ENCODE measurements at places on chromosomes 16 and 17.

- no peak for DNase-seq
These were observed 9.7 kb upstream of the ANKS4B start for GRCh38 chr16:21223787-21224186.

- DNase-seq = no peak
These were observed 100.7 kb downstream of the MARF1 start for GRCh38 chr16:15542261-15542660.

DNA sequence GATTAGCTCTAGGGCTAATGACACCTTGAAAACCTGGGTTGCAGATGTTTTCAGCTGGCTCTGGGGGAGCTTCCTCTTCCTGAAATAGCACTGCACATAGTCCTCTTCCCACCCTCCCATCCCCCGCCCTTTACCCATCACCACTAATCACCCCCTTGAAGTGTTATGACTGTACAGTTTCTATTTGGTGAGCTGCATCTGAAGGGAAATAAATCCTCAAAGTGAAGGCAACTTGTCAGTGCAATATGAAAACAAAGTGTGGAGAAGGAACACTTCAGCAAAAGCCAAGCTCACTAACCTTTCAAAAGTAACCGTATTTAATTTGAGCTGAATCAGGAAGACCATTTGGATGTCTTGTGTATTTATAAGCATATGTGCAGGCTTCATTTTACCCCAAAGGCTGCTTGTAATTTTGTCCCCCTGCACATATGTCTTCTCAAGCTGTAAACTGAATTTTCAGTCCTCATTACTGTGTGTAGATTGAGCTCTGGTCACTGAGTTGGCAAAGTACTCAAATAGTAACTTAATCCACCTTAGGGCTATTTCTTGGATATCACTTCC lies 44.1 kb upstream of the CA10 start:
- DNase-seq = no peak

DNA sequence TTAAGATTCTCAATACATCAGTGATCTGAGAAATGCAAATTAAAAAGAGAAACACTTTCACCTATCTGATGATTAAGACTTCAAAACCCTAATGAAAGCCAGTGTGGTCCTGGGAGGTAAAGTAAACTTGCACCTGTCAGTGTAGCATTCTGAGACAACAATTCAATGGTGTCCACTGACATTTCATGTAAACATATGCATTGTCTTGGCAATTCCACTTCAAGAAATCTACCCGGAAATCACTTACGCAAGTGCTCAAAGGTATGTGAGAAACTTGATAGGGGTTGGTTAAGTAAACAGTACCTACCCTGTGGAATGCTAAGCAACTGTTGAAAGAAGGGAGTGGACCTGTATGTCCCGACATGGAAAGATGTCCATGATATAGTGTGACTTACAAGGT lies 2.1 kb downstream of the ST6GALNAC1 start:
- no peak for DNase-seq

DNA sequence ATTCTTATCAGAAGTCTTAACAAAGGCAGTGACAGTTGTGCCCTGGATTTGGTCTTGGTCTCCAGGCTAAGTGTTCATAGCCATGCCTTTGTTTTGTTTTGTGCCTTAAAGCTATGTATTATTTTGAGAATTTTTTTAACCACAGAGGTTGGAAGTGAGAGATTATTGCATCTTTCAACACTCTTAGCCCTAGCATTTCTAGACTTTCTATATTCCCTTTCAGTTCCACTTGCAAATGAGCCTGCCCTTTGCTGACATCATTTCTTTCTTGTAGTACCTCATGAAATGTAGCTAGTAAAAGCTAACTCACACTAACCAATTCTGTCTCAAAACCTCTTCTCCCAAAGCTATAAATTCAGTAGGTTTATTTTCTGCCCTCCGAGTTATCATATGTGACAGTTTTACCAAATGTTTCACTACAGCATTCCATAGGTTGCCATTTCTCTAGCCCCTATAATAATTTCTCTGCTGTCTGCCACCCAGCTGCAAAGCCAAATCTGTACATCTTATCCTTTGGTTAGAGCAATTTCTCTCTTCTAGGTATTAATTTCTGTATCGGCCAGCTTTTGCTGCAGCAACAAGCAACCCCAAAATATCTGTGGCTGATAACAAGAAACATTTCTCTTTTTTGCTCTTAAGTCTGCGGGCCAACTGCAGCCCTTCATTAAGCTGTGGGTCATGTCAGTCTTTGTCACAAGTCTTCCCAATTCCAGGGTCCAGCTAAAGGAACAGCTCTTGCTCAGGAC lies 14.2 kb upstream of the CCL1 start:
- DNase-seq = no peak

- DNase-seq = no peak
These were observed 418.0 kb upstream of the PSMD7 start for GRCh38 chr16:73878611-73879010.

GRCh38 chr16:6267682-6268081 lies 1065.0 kb upstream of the RBFOX1 start:
- DNase-seq = no peak

- DNase-seq = no peak
These were observed 20.3 kb upstream of the SLC52A1 start for GRCh38 chr17:5055543-5055942.

- no peak for DNase-seq
These were observed 540.8 kb upstream of the HSBP1 start for GRCh38 chr16:83266848-83267553.

All from stimulated activated CD8-positive, alpha-beta memory T cell treated with anti-CD3 and anti-CD28 coated beads, Interleukin-7, amount 100 ng/mL, for 4 hours (primary cell).